Stimulated activated CD4-positive, alpha-beta T cell treated with anti-CD3 and anti-CD28 coated beads, Interleukin-15, amount 100 ng/mL, for 1 hour (primary cell): ENCODE measurements at places on chromosomes 16 and 17.

- DNase-seq: no peak
Measured at GRCh38 chr16:81928271-81928918, 82.9 kb downstream of the SDR42E1 start.

- no peak for DNase-seq
Measured at GRCh38 chr16:70255574-70255973, 3.8 kb upstream of the EXOSC6 start.

DNA sequence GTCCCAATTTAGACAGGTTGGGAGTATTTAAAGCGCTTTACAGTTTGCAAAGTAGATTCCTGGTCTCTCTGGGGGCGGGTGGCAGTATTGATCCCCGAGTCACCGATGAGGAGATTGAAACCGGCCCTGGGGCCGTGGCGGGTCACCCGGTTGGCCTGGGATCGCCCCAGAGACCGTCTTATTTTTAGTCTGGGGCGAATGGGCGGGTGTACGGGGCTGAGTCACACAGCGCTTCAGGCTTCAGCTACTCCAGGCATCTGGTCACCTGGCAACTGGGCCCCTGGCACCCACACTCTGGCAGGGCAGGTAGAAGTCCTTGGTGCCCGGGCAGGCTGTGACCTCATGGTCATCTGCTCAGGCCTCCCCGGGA, 669 bp downstream of the MIEF2 start:
- no peak for DNase-seq

GRCh38 chr16:15518381-15519351, 84.3 kb downstream of the BMERB1 start:
- DNase-seq: no peak

GRCh38 chr17:44439168-44439567, 49.7 kb upstream of the ITGA2B start:
- no peak for DNase-seq

DNA sequence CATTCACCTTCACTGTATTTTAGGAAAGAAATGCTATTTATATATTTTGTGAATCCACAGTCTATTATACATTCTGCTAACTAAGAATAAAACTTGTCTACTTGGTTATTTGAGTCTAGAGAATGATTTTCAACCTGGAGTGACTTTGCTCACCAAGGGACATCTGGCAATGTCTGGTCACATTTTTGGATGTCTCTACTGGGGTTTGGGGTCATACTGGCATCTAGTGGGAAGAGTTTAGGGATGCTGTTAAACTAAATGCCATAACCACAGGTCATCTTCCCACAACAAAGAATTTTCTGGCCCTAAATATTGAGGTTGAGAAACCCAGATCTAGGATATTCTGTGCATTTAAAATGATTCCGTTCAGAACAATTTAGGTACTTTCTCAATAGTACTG, 26.0 kb downstream of the KCNJ16 start:
- no peak for DNase-seq

DNA sequence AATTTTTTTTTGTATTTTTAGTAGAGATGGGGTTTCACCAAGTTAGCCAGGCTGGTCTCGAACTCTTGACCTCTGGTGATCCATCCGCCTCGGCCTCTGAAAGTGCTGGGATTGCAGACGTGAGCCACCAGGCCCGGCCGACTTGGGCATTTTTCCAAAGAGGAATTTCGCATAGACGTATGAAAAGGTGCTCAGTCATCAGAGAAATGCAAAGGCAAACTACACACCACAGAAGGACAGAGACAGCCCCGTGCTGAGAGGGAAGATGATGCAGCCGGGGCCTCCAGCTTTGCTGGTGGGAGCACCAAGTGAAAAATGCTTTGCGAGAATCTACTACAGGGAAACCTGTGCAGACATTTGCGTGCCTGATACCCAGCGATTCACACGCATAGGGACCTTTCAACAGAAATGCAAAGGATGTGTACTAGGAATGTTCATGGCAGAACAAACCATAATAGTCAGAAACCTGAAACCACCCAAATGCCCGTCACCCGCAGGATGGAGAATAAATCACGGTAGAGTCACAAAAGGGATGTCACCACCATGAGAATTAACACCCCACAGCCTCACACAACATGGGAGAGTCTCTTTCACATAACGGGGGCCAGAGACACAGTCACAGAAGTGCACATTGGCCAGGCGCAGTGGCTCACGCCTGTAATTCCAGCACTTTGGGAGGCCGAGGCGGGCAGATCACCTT, 5.2 kb downstream of the RAB40B start:
- no peak for DNase-seq

- peak; percentile 50 for DNase-seq
Measured at GRCh38 chr17:32659419-32659842, 172.6 kb downstream of the CDK5R1 start.

- no peak for DNase-seq
Measured at GRCh38 chr17:1232786-1233185, 37.5 kb upstream of the BHLHA9 start.

DNA sequence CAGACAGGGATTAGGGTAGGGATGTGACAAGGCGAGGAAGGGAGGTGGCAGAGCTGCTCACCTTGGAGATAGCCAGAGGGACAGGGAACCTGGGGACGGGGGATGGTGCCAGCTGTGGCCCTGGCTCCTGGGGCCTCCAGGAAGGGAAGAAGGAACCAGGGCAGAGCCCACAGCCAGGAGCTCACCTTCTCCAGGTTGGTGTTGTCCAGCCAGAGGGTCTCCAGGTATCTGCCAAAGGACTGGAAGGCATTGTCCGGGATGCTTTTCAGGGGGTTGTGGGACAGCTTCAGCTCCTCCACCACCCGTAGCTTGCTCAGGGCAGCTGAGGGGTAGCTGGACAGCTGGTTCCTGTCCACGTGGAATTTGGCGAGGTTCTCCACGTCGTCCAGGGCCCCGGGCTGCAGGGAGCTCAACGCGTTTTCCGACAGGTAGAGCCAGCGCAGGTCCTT, 801 bp downstream of the CHAD start:
- no peak for DNase-seq

DNA sequence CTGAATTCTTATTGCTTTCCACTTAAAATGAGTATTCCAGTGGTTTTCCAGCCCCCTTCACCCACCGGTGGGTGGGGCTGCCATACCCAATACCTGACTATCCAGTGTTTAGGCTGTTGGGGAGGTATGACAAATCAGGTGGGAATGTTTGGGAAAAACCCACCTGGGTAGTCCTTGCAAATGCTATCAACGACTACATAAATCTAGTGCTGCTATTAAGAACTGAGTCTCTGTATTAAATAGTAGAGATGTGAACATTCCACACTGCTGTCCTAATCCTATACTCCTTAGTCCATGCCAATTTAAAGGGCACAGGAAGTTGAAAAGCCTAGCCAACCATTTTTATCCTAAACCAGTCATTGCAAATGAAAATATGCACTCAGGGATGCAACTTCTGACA, 126.6 kb downstream of the AXIN2 start:
- DNase-seq: no peak

DNA sequence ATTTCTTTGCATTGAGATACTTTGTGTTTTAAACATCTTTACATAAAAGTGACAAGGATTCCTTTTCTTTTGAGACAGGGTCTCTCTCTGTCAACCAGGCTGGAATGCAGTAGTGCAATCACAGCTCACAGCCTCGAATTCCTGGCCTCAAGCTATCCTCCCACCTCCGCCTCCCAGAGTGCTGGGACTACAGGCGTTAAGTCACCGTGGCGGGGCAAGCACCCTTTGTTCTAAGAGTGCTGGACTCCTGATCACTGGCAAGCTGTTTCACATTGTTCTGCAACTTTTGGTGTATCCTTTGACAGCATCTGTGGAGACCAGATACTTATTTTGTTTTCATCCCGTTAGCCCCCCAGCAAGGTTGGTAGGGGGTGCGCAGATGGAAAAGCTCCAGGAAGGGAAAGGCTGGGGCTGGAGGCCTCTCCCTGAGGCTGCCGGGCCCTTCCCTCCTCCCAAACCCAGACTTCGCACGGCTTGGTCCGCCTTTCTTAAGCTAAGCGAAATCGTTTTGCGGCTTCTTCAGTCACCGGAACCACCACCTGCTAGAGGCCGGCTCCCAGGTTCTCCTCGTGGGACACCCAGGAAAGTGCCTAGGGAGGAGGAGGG, 1.1 kb downstream of the ST6GALNAC2 start:
- no peak for DNase-seq

- DNase-seq: no peak
Measured at GRCh38 chr17:47797797-47798196, 23.8 kb downstream of the OSBPL7 start.

GRCh38 chr16:58419241-58419990, 27.1 kb downstream of the GINS3 start:
- no peak for DNase-seq

GRCh38 chr17:69130627-69131296, 10.9 kb downstream of the ABCA6 start:
- no peak for DNase-seq

DNA sequence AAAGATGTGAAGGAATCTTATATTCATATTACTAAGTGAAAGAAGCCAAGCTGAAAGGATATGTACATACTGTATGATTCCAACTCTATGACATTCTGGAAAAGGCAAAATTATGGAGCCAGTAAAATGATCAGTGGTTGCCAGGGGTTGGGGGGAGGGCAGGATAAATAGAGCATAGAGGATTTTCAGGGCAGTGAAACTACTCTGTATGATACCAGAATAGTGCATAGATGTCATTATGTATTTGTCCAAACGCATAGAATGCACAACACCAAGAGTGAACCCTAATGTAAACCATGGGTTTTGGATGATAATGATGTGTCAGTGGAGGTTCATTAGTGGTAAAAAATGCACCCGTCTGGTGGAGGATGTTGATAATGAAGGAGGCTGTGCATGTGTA, 71.0 kb upstream of the ZNF423 start:
- no peak for DNase-seq

DNA sequence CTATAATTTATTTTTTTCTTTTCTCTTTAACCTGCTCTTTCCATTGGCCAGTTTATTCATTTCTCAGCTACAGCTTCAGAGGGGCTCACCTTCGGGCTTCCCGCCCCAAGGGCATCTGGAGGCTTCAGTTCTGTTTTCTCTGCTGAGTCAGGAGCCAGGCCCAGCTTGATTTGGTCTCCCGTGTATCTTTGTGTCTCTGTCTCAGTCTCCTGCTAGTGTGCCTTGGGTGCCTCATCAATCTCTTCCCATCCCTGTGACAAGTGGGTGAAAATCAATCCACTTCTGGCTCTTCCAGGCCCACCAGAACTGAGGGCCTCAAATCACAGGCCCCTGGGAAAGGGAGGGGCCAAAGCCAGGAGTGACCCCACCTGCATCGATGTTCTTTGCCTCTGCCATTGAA, 72.1 kb downstream of the CCDC182 start:
- no peak for DNase-seq

DNA sequence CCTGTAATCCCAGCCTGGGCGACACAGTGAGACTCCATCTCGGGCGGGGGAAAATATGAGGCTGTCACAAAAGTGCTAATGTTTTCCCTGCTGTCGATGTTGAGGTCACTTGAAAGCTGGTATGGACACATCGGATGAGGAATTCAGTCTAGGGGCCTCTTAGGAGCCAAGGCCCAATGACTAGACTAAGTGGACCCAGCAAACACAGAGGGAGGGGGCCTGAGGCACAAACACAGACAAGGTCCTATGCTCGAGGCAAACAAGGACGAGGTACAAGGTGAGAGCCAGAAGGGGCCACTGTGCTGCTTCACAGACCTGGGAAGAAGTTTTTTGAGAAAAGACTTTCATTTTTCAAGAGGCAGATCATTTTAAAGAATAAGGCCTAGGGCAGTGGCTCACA, 15.2 kb downstream of the TRAP1 start:
- DNase-seq: no peak

DNA sequence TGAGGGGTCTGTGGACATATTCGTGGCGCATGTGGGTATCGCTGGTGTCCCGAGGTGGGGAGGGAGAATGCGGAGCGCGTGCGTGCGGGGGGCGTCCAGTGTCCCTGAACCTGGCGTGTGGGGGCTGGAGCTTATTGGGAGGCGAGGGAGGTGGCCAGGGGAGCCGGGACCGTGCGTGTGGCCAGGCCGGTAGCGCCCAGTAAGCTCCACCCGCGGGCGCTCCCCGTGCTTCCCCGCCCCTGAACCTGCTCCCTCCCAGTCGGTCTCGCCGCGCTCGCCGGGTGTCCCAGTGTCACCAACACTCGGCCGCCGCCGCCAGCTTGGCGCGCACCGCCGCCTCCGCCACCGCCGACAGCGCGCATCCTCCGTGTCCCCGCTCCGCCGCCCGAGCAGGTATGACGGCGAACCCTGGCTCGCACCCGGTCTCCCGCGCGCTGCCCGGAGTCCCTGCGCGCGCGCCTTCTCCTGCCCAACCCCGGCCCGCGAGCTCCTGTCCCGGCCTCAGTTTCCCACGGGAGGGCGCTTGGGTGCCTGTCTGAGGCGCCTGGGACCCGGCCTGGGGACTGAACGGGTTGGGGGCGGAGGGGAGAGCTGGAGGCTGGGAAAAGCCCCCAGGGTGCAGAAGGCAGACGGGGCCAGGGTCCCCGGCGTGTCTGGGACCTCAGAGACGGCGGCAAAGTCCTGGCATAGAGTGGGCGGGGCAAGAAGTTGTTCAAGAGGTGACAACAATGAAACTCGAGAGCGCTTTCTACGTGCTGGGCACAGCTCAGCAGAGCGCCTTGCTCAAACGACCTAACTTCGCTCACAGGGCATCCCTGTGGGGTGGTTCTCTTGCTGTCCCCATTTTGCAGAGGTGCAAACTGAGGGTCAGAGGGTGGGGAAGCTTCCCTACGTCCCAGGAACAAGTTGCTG, at the start of gene SCNN1B:
Gene SCNN1B (plus strand): TSS at position 258 of the 912 bp plus-strand sequence. CDS start 46,298 bp downstream, outside the sequence.
- DNase-seq: no peak
